Activated CD4-positive, alpha-beta T cell treated with anti-CD3 and anti-CD28 coated beads, Interleukin-2, amount 50 U/mL, for 4 hours (primary cell): ENCODE measurements at places on chromosomes 4 and X.
A peak's percentile ranks its signal among the peaks of the same experiment; 100 is the strongest.

GRCh38 chr4:76060506-76060905 lies 14.0 kb upstream of the ART3 start:
- no peak for DNase-seq

DNA sequence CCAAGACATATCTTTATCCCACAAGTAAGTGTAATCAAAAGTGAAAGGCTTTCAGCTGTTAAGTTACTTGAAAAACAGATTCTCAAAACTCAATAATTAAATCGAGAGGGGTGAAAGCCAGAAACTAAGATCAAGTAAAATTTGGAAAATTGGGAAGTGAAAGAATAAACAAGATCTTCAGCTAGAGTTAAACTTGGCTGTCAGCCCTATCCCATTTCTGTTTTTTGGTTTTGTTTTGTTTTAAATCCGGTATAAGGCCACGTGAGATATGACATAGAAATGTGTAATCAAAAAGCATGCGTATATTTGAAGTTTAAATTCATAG lies 856.8 kb downstream of the STIM2 start:
- no peak for DNase-seq

GRCh38 chr4:90837241-90837640 lies 710.0 kb downstream of the CCSER1 start:
- no peak for DNase-seq

GRCh38 chr4:75110061-75110460 lies 177.1 kb downstream of the PARM1 start:
- DNase-seq, result no peak

DNA sequence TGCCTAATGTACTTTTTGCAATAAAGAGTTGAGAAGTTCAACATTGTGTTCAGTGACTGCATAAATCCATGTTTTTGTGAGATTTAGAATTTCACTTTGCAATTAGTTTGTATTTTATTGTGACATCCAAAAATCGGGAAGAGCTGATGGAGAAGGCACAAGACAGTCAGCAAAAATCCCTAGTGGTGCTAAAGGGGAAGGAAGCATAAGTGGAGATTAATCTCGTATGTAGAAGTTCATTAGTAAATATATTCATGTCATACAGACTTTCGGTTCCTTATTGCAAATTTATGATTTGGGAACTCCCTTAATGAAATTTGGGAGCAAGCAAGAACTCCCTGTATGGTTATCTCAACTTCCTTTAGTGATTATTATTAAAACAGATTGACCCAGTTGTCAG lies 57.8 kb upstream of the SLC39A8 start:
- no peak for DNase-seq

DNA sequence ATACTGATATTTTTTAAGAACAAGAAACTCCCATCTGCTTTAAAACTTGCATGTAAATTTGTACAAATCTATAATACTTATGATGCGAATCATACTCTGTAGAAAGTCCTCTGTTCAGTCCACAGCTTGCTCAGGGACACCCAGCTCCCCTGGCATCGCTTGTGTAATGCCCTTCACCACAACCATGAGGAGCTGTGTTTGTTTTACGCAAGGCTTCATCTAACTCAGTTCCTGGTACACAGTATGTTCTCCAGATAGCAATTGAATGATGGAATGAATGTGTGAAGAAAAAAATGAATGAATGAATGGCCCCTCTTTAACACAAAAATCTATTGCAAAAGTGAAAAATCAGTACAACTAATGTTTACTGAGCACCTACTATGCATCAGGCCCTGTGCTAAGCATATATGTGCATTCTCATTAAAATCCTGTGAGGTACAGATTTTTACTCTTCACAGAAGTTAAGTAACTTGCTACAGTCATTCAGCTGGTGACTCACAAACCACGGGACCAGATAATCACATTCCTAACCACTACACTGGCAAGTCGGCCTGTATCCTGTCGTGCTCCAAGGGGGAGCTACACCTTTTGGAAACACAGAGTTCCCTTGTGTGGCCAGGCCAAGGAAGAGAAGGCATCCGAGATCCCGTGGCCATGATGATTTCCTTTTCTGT lies 58.7 kb upstream of the KDR start:
- DNase-seq, result no peak

GRCh38 chr4:32429151-32429550 lies 1709.0 kb downstream of the PCDH7 start:
- DNase-seq, result no peak

- no peak for DNase-seq
Observed at GRCh38 chr4:140250989-140251552, 97.1 kb upstream of the MAML3 start.

DNA sequence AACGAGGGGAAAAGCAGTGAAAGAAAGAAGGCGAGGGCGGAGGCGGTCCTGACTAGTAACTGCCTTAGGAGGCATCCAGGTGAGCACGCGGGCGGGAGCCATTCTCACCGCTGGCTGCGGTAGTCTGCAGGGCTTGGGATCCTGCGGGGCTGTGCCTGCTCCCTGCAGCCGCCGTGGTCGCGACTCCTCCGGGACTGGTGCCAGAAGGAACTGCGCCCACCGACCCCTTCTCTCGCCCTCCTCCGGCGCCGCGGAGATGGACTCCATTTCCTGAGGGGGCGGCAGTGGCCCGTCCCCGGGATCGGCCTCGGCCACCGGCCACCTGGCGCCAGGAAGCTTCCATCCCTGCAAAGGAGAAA lies 543 bp downstream of the NFXL1 start:
- peak; percentile 40 for DNase-seq

DNA sequence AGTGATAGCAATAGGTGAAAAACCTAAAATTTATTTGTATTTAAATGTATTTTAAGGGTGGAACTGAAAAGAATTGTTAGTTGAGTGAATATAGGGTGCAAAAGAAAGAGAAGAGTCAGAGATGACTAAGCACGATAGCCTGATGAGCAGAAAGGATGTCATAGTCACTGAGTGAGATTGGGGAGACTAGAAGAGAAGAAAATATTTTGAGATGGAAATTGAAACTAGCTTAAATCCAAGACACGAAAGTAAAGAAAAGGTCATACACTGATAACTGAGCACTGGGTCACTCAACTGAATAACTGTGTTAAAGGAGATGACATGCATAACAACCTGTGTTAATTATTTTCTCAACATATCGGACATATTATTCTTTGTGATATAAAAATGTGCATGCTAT lies 55.5 kb downstream of the SPANXN4 start:
- no peak for DNase-seq

DNA sequence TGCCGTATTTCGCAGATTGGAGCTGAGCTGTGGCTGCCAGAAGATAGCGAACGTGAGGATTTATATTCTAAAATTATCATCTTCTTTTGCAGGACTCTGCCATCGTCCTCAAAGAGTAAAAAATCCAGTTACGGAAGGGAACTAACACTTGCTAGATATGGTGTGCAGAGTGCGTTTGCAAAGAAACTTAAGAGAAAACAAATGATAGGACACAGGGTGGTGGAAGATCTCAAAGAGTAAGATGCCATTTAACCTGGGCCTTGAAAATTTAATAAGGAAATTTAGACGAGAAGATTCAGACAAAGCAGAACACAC lies 566 bp downstream of the LARP7 start:
- DNase-seq, result no peak

GRCh38 chr4:184030036-184030435 lies 124.9 kb downstream of the STOX2 start:
- DNase-seq, result no peak

DNA sequence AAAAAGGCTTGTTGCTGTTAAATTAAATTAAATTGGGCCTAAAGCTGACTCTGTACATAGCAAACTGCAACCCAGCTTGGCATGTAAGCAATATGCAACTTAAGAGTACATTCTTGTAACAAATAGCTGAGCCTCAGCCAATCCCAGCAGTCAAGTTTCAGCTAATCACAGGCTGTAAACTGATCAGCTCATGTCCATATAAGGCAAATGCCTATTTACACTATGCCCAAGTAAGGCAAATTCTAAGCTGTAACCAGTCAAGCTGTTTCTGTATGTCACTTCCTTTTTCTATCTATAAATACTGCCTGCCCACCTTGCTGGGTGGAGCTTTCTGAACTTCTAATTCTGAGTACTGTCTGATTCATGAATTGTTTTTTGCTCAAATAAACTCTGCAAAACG lies 429.1 kb upstream of the FTHL17 start:
- DNase-seq, result no peak

DNA sequence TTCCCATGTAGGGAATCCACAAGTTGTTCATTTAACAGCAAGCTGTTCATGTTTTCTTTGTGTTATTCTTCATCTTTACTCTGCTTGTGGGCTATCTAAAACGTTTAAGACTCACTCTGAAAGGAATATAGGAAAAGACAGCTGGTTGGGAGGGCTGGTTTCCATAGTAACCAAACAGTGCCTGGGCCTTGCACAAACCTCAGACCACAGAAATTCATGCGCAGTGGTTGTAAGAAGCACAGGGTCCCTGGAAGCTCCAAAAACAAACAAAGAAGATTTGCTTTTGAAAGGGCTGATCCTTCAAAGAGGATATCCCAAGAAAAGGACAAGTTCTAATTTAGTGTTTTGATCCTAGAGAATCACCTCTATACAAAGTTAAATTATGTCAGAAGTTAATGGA lies 7.8 kb downstream of the SERTM2 start:
- no peak for DNase-seq

GRCh38 chr4:68995292-68995691 lies 43.7 kb upstream of the UGT2A3 start:
- no peak for DNase-seq

DNA sequence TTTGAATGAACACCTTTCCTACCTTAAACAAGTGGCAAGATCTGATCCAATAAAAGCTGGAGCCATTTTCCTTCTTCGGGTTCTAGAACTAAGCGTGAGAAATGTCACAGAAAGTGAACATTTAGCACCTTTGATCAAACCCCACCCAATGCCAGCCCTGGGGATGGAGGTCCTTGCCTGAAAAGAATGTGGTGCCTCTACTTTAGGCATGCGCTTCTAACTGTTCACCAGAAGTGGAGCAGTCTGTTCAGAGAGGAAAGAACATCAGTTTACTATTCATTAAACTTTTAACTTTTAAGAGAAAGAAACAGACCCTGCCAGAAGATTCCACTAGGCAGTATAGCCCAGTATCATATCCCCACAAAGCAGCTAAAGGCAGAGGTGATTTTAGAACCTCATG lies 75.9 kb downstream of the INTS12 start:
- DNase-seq, result no peak

DNA sequence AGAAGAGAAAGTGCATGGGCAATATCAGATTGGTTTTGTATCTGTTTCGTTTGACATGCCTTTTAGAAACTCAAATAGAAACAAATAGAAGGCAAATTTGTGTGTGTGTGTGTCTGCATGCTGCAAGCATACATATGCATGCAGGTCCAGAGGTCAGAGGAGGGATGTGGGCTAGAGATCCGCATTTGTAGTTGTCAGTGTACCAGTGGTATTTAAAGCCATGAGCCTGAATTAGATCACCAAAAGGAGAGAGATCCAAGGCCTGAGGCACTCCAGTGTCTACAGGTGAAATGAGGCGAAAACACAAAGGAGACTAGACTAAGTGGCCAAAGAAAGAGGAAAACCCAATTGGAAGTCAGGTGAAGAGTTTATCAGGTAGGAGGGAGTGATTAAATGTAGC lies 106.7 kb downstream of the CORIN start:
- DNase-seq, result no peak

- DNase-seq, result no peak
Observed at GRCh38 chr4:84379917-84380641, 119.0 kb downstream of the NKX6-1 start.

- no peak for DNase-seq
Observed at GRCh38 chrX:110086916-110087484, 84.1 kb downstream of the TMEM164 start.

DNA sequence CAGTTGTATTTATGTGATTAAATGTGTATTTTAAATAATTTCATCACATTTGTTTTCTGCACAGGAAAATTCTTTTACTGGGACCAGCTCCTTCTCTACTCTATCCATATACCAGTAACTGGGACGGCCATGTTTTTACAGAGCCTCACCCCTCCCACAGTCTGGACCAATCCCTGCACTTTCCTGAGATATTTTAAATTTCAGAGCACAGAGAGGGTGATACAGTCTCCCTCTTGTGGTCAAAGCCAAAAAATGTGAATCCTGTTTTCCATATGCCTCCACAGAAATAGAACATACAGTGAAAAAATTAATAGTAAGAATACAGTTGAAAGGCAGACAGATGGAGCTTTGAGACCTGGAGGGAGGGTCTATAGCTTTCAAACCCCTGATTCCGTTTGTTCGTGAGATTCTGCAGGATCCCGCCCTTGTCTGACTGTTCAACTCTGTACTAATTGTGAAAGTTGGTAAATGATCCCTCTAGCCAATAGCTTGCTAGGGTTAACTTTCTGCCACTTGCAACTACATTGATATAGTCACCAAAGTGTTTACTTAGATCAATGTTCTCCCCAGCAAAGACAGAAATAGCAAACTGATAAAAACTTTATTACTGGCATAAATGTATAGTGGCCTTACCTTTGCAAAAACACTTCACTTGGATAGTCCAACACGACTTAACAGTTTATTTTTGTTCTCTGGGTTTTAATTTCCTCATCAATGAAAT lies 172.2 kb downstream of the PPARGC1A start:
- no peak for DNase-seq

GRCh38 chr4:144259285-144259684 lies 118.8 kb upstream of the GYPA start:
- DNase-seq, result no peak
